ENCODE measurements at places on chromosomes 6 and 20.

DNA sequence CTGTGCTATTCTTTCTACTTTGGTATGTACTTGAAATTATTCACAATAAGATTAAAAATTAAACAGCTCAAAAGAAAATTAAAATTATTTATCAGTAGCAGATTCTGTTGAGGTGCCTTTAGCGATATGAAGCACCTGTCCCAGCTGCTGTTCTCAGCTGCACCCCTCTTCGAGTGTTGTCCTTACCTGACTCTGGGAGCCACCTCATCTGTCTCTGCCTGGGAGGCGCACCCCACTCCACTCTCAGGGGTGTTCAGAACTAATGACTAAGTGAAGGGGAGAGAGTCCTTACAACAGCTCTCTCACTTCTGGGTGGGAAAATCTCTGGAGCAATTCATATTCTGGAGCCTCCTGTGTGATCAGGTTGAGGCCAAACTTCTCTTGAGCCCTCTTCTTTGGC lies 745.7 kb downstream of the RFPL4B start:
- no peak for DNase-seq

DNA sequence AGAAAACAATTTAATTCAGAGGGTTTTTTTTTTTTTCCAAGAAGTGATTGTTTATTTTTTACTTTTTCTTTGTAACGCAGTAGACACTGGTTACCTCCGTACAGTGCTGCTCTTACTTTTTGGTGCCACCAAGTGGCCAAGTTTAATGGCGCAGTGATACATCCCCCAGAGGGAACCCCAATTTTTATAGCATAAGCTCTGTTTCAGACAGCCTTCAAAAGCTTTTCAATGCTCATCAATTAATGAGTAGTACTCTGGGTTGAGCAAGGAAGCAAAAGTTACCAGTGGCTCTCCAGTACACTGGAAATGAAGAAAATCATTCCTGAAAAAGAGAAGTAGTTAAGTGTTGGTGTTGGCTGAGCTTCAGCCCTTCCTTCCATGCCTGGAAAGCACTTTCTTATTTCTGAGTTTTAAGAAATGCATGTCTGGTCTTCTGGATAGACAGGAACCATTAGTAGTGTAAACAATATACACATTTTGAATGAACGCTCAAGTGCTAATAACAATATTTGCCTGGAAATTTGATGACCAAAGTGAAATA lies 129.1 kb upstream of the SMLR1 start:
- no peak for DNase-seq

GRCh38 chr6:52215787-52216186 lies 28.5 kb downstream of the IL17F start:
- no peak for DNase-seq

DNA sequence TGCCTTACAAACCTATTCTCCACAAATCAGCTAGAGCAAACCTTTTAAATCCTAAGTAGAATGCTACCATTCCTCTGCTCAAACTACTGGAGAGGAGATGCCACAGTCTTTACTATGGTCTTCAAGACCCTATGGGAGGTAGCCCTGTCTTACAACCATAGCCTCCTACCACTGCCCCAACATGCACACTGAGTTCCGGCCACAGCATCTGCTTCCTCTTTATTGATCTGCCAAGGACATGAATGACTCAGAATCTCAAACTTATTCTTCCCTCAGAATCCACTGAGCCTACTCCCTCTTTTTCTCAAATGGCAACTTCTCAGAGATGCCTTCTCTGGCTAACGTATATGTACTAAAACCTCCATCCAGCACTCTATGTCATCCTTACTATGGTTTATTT lies 12.2 kb upstream of the ANKEF1 start:
- no peak for DNase-seq

DNA sequence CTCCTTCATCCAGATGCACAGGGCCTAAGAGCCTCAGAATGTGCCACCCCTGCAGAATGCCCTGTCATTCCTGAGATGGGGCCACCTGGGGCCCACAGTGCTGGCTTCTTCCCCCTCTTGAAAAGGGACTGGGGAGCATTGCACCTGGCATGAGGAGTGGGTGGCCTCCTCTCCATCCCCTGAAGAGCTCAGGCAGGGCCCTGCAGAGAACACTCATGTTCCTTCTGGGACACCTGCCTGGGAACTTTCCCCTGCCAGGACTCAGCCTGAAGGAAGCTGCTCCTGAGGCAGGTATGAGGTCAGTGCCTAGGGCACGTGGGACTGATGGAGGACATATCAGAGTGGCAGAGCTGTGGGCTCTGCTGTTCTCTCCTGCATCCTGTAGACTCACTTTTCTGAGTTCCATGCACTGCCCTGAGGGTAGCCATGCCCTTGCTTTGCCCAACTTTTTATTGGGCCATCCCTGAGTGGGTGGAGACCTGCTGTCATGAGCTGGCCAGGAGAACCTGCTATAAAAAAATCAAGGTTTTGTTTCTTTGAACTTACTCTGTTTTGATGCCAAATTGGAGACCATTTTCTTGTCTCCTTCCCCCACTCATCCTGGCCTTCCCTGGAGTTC lies 19.5 kb downstream of the CCDC167 start:
- DNase-seq, result no peak
